ENCODE measurements at places on chromosomes 4 and X.

DNA sequence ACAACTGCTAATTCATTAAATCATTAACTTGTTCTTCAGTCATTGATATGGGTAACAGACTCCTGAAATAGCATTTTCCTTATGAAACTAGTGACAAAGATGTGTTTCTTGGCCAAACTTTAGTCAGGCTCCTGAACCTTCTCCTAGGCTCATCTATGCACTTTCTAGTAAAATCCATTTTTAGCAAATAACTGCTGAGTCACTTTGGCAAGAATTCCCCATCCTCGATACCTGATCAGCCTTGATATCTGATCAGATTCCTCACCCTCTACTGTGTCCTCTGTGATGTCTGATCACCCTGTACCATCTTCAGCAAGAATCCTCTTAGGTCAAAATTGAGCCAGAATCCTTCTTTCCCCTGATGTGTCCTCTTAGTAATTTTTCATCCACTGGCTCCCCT lies 161.2 kb upstream of the TAPT1 start:
- no peak for DNase-seq

- no peak for DNase-seq
Observed at GRCh38 chrX:4570151-4570550, 856.7 kb upstream of the PRKX start.

DNA sequence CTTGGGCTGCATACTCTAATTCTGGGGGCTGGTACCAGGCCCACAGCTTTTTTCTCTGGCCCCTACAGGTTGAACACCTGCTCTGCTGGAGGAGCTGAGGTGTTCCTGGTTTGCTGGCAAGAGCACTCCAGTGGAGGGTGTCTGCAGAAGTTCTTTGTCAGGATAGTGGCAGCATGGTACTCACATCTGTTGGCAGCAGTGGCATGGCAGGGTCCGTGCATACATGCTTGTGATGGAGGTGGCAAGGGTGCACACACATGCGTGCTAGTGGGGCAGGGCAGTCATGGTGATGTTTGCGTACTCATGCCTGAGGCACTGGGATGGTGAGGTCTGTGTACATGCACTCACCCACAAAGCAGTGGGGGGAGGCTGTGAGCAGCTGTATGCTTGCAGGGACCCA lies 235.5 kb upstream of the KLF8 start:
- no peak for DNase-seq

- no peak for DNase-seq
Observed at GRCh38 chr4:77201343-77201742, 44.3 kb downstream of the CCNG2 start.

- no peak for DNase-seq
Observed at GRCh38 chr4:106058921-106059320, 163.7 kb downstream of the NPNT start.

- DNase-seq: no peak
Observed at GRCh38 chrX:86946569-86946968, 571.0 kb upstream of the KLHL4 start.

- no peak for DNase-seq
Observed at GRCh38 chr4:151887816-151888180, 127.0 kb upstream of the GATB start.

- no peak for DNase-seq
Observed at GRCh38 chr4:98481167-98481566, 177.2 kb downstream of the TSPAN5 start.

DNA sequence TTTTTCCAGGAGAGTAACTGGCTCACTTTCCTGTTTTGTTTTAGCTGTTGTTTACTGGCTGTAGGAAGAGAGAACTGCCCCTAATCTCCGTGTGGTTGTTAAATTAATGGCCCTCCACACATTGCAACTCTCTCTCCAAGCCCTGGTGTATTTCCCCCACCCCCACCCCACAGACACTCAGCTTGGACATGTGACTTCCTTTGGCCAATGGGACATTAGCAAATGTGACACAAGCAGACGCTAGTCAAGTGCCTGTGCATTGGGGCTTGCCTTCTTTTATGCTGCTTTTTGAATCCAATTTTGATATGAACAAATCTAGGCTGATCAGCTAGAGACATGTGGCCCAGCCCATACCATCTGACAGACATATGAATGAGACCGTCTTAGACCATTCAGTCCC lies 59.6 kb upstream of the TAB3 start:
- no peak for DNase-seq

GRCh38 chr4:6914448-6914847 lies 4.8 kb downstream of the TBC1D14 start:
- no peak for DNase-seq

GRCh38 chr4:118776157-118776954 lies 59.6 kb downstream of the SEC24D start:
- no peak for DNase-seq

DNA sequence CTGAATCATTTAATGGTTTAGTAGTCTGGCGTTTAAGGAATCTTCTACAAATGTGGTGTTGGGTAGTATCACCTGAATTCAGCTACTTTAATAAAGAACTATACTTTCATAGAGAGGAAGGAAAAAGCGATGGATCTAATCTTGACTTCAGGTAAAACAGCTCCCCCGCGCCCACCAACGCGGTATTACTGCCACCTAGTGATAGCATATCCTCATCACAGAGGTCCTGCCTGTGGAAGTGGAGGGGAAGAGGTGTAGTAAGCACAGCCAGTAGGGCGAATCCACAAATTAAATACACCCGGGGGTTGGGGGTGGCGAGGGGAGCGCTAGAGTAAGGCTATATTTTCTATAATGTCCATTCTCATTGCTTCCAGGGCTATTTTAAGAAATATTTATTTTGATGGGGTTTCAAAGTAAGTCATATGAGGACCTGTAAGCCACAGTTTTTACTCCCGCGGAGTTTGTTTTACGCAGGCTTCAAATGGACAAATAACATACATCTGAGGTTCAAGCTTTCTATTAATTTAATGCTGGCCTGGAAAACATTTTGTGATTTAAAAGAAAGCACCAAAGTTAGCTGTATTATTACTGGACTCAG lies 8.3 kb upstream of the DAPP1 start:
- peak; percentile 70 for DNase-seq

DNA sequence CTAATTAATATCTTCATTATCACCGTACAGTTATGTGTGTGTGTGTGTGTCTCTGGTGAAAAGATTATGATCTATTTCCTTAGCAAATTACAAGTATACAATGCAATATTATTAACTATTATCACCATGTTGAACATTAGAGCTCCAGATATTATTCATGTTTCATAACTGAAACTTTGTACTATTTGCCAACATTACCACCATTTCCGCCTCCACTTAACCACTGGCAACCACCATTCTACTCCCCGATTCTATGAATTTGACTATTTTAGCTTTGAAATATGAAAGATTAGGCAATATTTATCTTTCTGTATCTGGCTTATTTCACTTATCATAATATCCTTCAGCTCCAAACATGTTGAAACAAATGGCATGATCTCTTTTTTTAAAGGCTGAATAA lies 717.9 kb downstream of the ARAP2 start:
- DNase-seq: no peak

GRCh38 chr4:36011381-36011780 lies 232.9 kb downstream of the ARAP2 start:
- no peak for DNase-seq

- no peak for DNase-seq
Observed at GRCh38 chr4:20640989-20641388, 59.3 kb upstream of the PACRGL start.

DNA sequence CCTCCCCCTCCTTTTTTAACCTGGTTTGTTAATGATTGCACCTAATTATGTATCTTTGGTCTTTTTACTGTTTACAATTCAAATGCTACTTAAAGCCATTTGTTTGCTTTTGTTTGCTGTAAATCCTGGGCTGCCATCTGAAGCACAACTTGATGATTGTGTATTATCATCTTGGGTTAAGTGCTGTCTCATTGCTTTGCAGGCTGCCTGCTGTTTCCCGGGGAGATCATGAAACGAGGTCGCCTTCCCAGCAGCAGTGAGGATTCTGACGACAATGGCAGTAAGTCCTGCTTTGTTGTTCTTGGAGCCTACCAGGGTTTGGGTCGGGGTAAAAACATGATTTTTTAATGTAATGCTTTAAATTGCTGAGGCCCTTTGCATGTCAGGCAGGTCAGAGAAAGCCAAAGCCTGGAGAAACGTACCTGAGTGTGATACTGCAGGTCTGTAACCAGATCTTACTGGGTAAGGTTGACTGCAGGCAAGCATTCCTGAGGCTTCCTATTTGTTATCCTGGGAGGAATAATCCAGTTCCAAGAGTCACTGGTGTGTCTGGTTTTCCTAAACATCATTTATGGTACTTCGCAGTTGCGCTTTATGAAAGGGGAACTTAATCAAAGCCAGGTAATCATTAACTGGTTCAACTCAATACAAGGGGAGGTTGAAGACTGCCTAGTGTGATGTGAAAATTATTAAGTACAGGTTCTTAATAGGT lies 22.2 kb downstream of the JADE1 start:
- DNase-seq: no peak

GRCh38 chr4:155548173-155548572 lies 118.5 kb upstream of the GUCY1A1 start:
- no peak for DNase-seq

- no peak for DNase-seq
Observed at GRCh38 chr4:6917461-6918271, 8.0 kb downstream of the TBC1D14 start.

DNA sequence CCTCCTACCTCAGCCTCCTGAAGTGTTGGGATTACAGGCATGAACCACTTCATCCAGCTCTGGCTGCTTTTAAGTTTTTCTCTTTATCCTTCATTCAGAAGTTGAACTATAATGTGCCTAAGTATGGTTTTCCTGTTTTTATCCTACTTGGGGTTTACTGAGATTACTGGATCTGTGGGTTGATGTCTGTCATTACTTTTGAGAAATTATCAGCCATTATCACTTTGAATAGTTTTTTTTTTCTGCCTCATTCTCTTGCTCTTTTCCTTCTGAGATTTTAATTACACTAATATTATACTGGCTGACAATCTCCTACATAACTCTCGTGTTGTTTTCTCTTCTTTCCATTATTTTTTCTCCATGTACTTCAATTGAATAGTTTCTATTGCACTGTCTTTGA lies 47.6 kb upstream of the MORC4 start:
- no peak for DNase-seq

DNA sequence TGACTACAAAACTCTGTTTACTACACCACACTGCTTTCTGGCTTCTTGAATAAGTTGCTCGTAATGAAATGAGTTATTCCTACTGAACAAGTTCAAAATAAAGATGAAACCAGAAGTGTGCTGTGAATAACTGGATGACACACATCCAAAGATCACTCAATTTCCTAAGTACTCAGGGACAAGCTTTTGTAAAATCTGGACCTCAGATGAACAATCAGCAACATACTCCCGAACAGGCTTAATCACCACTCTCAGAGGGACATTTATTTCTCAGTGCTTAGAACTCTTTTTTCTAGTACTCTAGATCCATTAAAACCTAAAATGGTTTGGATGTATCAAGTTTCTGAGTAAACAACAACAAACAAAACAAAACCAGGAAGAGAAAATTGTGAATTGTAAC lies 61.5 kb upstream of the EXOC1L start:
- DNase-seq: no peak

- DNase-seq: no peak
Observed at GRCh38 chr4:84417997-84418709, 80.9 kb downstream of the NKX6-1 start.

DNA sequence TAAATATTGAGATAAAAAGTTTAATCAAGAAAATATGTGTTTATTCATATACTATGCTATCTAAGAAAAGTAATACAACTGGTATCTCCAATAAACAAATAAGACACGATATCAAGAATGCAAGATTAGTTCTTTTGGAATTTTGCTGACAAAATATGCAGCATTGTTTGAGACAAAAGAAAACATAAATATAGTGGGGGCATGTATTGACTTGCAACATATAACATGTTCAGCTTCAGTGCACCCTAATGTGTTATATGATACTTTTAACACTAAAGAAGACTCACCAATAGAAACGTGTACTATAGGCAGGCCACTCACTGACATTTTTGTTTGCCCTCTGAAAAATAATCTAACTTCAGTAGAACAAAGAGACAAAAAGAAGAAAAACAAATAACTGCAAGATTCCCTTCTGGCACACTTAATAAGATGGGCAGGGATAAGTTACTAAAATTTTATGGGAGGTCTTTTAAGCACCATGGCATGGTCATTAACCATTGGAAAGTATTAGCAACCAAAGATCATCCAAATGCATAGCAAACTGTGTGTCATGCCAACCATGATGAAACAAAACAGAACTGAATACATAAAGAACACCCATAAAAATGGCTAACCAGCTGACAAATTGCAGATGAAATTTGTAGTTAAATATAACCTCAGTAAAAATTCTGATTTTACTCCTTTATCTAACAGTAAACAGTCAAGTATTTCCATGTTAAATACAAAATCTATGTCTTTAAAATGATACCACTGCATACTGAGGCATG lies 447.9 kb upstream of the FAM241A start:
- no peak for DNase-seq

- DNase-seq: no peak
Observed at GRCh38 chrX:42746606-42747005, 31.4 kb downstream of the PPP1R2C start.

DNA sequence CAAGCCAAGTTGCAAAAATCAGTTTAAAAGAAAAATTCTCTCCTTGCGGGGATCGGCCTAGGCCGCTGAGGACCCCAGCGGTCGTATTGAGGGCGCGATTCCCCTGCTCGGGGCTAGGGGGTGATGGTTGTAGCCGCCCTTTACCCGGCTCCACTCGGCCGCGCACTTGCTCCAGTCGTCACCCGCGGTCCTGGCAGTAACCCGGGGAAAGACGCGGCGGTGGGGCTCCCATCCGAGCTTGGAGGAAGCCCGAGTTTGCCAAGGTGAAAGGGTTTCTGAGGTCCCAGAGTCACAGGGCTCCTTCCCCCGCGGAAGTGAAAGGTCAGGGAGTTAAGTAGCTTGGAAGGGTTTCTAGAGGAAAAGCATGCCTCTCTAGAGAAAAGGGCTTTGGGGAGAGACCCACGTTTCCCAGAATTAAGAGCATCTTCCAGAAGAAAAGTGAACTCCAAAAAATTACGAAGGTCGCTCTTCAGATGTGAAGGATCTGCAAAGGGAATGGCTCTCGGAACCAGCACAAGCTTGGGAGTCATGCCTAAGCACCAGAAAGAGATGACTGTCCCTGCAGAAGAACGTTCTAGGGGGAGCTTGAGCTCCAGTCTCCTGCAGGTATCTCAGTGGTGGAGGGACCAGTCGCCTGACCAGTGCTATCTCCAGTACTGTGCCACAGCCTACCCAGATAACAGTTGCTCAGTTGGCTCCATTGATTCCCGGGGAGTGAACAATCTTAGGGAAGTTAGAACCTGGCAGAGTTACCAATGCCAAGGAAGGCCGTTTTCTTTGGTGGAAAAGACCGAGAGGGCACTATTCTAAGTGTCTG lies 875 bp downstream of the LAP3 start:
- peak; percentile 35 for DNase-seq

DNA sequence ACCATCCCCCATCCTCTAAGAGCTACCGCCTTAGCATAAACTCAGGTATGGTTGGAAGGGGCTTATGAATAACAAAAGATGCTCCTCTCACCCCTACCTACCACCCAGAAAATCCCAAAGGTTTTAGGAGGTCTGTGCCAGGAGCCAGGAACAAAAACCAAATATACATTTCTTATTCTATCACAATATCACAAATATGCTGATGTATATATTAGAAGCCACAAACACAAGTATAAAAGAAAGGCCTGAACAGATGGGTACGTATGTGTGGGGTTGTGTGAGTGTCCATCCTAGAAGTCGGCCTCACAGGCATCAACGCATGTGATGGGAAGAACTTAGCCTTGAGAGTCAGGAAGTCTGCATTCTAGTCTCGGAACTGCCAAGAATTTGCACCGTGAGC lies 8.7 kb upstream of the ANXA5 start:
- no peak for DNase-seq

All from activated CD4-positive, alpha-beta T cell treated with anti-CD3 and anti-CD28 coated beads for 4 hours (primary cell).